ENCODE measurements at places on chromosomes 12 and 14. TPM values are rescaled to one million over a fixed set of nuclear protein-coding genes. Genes with fewer than 3 reads are reported as not detected.
A peak's percentile ranks its signal among the peaks of the same experiment; 100 is the strongest.

The FGF6 gene
- not detected for total RNA-seq

GRCh38 chr12:68609998-68610369 is 715 bp upstream of the RAP1B start:
- H3K36me3 ChIP-seq = no peaks in the 10 kb centered on the region
- no peaks in the 10 kb centered on the region for H3K27me3 ChIP-seq
- peaks cover 18% of the 10 kb centered on the region for H3K4me1 ChIP-seq
- H3K27ac ChIP-seq = peak overlapping the region; percentile 100

DNA sequence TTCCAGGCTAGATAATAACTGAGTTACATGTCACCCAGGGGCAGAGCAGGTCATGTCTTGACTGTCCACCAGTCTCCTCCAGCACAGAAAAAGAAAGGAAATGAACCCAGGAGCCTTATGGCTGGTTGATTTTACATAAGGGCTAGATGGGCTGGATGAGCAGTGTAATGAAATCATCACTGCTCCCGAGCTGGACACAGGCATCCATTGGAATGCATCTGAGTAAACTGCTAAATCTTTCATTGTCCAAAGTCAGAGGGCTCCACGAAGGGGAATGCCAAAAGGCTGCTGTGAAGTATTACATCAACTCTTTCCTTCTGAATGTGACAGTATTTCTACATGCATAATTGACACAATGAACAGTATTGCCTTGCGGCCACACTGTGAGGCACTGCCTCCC is 30.1 kb upstream of the TSPAN11 start:
- no peaks in the 10 kb centered on the region for H3K36me3 ChIP-seq
- no peaks in the 10 kb centered on the region for H3K27me3 ChIP-seq
- no peaks in the 10 kb centered on the region for H3K4me1 ChIP-seq

DNA sequence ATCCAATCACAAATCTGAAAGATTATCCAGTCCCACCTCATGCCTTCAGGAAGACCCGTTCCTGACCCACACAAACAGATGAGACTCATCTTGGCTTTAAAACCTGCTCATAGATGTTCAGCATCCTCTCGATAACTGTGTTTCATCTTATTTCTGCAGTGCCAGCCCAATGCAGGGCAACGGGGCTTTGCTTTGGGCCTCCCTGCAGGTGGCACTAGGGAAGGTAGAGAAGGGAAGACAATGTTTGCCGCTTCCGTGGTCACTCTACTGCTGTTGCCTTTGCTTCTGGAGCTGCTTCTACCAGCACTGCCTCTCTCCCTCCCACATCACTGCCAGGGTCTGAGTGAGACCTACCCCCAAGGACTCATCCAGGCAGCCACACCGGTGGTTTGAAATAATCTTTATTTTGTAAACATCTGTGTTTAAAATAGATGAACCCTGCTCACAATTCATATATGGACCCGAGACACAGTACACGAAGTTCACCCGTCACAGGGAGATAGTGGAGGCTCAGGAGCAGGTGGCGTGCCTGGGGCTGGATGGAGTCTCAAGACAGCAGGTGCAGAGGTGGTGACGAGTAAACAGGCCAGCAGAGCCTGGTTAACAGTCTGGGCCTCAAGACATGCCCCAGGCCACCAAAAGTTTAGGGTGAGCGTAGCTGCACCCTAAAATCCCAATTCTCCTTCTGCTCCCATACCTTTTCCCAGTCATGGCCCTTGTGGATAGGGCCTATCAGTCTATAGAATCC is 3.1 kb upstream of the GPX2 start:
- no peaks in the 10 kb centered on the region for H3K4me1 ChIP-seq
- DNase-seq = peak; percentile 35
- H3K27ac ChIP-seq = no peak overlapping the region

DNA sequence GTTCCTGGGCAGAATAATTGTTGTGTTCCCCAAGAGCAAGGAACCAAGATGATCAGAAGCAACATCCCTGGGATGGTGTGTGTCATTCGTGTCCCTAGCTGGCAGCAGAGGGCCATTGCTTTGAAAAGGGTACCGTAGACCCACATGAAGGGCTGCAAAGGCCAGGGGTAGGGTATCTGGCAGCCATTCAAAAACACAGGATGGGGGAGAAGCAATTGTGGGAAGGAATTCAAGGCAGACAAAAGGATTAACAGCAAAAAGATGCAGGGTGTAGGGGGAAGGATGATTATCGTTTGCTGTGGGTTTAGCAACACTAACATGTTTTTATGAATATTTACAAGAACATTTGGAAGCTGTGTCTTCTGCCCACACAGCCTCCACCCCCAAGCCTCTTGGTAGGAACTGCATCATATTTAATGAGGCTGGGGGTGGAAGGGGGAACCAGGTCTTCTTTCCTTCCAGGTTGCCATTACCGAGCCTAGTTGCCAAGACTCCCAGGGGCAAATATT is 169.0 kb upstream of the G2E3 start:
- H3K27ac ChIP-seq = no peak overlapping the region
- no peaks in the 10 kb centered on the region for H3K36me3 ChIP-seq
- no peak overlapping the region for H3K4me3 ChIP-seq

Data from ascending aorta (tissue), 2 donors.